Transverse colon (tissue), 4 donors: ENCODE measurements at places on chromosomes 5 and 9. TPM values are rescaled to one million over a fixed set of nuclear protein-coding genes. Genes with fewer than 3 reads are reported as not detected.

DNA sequence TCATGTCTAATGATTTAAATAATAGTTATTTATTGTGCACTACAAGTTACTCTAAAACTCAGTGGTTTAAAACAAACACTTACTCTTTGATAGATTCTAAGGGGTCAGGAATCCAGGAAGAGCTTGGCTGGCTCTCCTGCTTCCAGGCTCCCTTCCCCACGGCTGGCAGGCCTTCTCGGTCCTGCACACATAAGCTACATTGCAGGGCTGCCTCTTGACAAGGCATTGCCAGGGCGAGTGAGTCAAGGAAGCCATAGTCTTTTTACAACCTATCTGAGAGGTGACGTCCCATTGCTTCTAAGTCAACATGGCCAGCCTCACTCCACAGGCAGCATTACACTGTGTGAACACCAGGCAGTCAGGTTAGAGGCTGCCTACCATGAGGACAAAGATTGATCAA, 119.8 kb downstream of the AUH start:
- no peak for DNase-seq

- no peak for DNase-seq
Measured at GRCh38 chr5:106376522-106376921, 1294.2 kb downstream of the EFNA5 start.

DNA sequence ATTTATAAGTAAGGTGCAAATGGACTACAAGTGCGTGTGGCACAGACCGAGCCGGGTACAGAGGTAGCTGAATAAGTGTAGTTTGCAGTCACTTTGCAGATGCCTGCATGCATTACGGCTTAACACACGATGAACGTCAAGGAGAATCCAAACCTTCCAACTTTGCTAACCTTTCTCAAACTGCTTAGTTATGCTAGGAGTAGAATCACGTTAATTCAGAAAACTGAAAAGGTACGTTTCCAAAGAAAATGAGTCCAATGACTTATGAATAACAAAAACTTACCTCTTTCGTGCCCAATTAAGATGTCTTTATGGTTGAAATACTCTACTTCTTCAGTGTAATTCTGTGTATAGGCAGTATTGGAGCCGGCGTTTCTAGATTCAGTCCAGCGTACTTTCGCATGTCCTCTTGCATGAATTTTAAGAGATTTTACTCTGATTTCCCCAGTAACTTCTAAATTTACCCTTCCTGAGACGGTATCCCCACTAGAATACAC, 539 bp downstream of the ARRDC3 start:
- DNase-seq = peak; percentile 46

DNA sequence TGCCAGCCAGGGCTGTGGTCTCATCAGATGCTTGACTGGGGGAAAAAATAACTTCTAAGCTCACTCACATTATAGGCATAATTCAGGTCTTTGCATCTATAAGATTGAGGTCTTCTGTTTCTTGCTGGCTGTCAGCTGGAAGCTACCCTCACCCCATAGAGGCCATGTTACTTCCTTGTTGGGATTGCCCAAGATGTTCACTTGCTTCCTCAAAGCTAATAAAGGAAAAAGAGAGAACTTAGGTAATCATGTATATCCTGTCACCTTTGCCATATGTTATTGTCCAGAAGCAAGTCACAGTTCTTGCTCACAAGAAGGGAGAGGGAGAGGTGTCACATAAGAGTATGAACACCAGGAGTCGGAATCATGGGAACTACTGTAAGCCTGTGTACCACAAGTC, 38.7 kb upstream of the ANKRD34B start:
- no peak for DNase-seq

DNA sequence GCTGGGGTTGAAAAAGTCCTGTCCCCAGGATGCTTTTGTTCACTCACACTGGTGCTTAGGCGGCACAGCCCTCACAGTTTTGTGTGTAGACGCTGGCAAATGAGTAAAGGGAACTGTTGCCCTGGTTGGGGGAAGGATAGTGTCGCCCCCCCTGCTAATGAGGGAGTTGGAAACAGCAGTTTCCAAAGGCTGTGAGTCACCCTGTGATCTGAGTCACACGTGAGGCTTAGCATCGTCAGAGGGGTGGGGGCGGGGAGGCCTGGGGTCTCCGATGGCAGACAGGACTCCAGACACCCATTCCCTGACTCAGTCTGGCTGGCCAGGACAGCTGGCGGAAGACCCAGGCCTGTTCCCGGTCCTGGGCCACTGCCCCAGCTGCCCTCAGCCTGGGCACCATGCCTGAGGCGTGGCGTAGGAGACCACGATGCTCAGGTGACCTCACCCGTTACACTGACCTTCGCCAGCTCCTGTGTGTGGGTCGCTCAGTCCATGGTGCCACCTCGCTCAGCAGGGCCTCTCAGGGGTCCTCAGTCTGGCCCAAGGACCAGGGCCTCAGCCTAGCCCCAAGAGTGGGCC, 2.9 kb downstream of the DNAJB5 start:
- peak; percentile 26 for DNase-seq

DNA sequence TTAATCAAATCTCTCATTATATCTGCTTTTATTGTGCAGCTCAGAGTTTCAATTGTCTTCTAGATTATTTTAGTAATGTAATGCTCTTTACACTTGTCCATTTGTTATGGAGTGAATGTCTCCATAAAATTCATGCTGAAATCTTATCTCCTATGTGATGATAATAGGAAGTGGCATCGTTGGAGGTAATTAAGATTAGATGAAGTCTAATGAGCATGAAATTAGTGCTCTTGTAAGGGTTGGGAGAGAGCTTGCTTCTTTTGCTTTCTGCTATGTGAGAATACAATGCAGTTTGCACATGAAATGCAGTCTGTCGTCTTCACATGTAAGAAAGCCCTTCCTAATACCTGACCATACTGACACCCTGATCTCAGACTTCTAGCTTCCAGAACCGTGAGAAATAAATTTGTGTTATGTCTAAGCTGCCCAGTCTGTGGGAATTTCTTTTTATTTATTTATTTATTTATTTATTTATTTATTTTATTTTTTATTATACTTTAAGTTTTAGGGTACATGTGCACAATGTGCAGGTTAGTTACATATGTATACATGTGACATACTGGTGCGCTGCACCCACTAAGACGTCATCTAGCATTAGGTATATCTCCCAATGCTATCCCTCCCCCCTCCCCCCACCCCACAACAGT, 1399.2 kb upstream of the CDH6 start:
- DNase-seq = no peak

DNA sequence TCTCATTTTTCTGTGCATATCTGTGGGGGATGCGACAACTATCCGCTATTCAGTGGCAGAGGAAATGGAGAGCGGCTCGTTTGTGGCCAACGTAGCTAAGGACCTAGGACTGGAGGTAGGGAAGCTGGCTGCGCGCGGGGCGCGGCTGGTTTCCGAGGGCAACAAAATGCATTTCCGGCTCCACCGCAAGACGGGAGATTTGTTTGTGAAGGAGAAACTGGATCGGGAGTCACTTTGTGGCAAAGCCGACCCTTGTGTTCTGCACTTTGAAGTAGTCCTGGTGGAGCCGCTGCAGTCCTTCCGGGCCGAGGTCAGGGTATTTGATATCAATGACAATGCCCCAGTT, 320 bp downstream of the PCDHB1 start:
- no peak for DNase-seq

- no peak for DNase-seq
Measured at GRCh38 chr9:126886034-126886822, 25.8 kb downstream of the ZBTB34 start.

DNA sequence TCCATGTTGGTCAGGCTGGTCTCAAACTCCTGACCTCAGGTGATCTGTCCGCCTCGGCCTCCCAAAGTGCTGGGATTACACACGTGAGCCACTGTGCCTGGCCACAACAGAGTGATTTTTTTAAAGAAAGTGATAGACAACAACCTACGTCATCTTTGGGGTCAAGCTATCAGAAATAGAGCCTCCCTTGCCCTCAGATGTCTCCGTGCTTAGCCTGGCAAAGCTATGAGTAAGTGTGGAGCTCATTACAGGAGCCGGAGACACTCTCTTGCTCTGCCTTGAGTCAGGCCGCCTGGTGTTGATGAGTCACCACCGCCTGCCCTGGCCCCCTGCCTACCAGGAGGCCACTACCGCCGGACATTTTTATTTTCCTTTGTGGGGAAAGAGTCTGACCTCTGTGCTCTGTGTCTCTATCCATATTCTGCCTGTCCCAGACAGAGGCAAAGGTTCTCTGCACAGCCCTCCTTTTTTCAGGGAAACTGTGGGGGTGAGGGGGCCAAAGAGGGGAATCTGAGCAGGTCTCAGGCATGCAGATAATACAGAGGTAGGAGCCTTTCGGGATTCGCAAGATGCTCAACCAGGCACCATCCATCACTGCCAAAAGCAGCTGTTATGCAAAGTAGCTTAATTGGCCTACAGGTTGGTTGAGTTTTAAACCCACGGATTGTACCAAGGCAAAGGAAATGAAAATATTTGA, 123.7 kb upstream of the CPEB4 start:
- DNase-seq = peak; percentile 61

DNA sequence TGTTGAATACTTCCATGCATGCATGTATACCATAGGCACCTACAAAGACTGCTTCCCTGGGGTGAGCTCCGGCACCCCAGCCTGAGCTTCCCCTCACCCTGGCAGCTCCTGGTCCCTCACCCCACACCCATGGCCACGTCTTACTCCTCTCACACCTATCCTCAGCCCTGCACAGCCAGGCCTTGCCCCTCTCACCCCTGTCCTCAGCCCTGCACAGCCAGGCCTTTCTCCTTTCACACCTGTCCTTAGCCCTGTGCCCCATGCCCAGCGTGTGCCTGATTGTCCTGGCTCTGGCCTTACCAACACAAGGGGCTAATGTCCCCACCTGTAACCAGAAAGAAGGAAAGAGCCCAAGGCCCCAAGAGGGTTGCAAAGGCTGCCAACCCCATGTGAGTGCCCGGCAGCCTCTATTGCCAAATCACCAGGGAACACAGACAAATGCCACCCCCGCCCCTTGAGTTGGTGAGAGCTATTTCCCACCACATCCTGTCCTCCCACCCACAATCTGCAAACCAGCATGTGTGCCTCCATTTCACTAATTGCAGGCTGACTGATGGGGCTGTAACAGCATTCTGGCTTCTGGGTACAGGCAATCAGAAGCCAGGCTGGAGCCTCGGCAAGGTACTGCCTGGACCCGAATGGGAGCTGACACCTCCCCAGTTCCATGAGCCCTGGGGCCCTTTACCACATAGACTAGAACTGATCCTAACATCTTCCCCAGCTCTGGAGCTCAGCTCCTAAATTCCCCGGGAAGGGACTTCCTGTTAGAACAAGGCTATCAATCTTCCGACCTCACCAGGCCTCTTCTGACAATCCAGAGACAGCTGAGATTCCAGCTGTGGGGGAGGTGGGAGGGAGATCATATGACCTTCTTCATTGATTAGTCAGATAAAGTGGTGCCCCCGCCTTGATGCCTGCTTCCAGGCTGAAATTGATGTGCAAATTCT, 78.2 kb downstream of the FAM114A2 start:
- DNase-seq = no peak

- DNase-seq = no peak
Measured at GRCh38 chr5:23139338-23140171, 286.4 kb upstream of the CDH12 start.

- no peak for DNase-seq
Measured at GRCh38 chr9:110329639-110330230, 7.9 kb downstream of the TXNDC8 start.

- DNase-seq = no peak
Measured at GRCh38 chr9:37798677-37799076, 1.9 kb upstream of the DCAF10 start.

DNA sequence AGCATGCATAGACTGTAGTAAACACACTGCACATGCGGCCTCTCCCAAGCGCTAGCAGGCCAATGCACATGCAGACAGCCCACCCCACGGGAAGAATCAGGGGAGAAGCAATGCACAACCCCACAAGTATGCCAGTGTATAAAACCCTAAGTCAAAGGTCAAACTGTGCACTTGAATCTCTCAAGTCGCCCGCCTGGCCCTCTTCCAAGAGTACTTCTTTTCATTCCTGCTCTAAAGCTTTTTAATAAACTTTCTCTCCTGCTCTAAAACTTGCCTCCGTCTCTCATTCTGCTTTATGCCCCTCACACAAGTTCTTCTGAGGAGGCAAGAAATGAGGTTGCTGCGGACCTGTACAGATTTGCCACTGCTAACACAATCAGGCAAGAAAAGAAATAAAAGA, 50.4 kb downstream of the PTPDC1 start:
- no peak for DNase-seq

DNA sequence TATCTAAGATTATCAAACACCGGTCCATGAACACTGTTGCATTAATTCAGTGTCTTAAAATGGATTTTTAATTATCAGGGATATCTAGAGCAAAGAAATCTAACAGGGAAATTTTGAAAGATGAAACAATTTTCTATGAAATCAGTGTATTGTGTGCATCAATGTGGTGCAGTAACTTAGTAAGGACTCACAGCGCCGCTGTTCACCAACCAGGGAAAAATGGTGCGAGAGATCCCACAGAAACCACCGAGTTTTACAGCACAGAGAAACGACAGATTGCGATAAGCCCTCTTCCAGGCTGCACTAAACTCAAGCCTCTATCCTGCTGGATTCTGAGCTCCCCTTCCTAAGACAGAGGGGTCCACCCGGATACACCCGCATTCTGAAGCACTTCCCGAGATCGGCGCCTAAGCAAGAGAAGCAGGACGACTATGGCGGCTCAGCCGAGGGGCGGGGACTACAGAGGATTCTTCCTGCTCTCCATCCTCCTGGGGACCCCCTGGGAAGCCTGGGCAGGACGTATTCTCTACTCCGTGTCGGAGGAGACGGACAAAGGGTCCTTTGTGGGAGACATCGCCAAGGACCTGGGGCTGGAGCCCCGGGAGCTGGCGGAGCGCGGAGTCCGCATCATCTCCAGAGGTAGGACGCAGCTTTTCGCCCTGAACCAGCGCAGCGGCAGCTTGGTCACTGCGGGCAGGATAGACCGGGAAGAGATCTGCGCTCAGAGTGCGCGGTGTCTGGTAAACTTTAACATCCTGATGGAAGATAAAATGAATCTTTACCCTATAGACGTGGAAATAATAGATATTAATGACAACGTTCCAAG, at the start of gene PCDHGA7:
Gene PCDHGA7, plus strand, starts transcription at position 274 of the 826 bp plus-strand sequence. Its CDS starts 158 bp downstream, at position 432.
- DNase-seq = no peak

- DNase-seq = no peak
Measured at GRCh38 chr5:53453898-53454718, 26.3 kb upstream of the FST start.

- DNase-seq = no peak
Measured at GRCh38 chr9:79384501-79384900, 187.3 kb upstream of the TLE4 start.

DNA sequence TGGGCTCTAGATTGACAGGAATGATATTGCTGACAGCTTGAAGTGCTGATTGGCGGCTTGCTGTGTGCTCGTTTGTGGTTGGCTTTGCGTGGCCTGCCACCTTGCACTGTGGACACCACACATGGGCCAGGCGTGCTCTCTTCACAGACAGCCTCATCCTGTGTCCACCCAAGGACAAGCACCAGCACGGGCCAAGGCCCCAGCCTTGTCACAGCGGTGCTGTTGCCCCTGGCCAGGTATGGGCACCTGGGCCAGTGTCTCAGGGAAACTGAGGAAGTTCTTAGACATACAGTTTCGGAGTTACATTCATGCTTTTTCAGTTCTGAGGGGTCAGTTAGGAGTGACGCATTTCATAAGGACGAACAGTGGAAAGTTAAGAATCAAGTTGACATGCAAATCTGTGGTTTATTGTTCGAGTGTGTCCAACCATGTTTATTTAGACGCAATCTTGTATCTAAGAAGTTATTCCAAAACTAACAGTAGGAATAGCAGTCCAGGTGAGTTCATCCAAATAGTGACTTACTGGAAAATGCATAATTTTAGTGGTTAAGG, 125.9 kb downstream of the EHMT1 start:
- DNase-seq = no peak

GRCh38 chr5:154470947-154471870, 6.8 kb downstream of the HAND1 start:
- no peak for DNase-seq

The OR1J2 gene
- not detected for total RNA-seq

The CDH9 gene
- not detected for total RNA-seq

The OLFM1 gene
- not detected for total RNA-seq

The SPINK4 gene
- not detected for total RNA-seq

The CAMK4 gene
- 4.6 TPM for total RNA-seq
